Neural crest cell (in vitro differentiated cells): ENCODE measurements at places on chromosomes 3 and 15. TPM values are rescaled to one million over a fixed set of nuclear protein-coding genes. Genes with fewer than 3 reads are reported as not detected.

- DNase-seq, result no peak
Observed at GRCh38 chr3:96753124-96753523, 61.3 kb upstream of the EPHA6 start.

BOC gene
- total RNA-seq, result 114 and 130 TPM in 2 replicates

RETNLB gene
- total RNA-seq, result not detected in 2 replicates

- DNase-seq, result no peak
Observed at GRCh38 chr15:36878684-36879262, 221.6 kb downstream of the MEIS2 start.

GRCh38 chr15:49438962-49439631 is 16.1 kb downstream of the FGF7 start:
- DNase-seq, result no peak

DNA sequence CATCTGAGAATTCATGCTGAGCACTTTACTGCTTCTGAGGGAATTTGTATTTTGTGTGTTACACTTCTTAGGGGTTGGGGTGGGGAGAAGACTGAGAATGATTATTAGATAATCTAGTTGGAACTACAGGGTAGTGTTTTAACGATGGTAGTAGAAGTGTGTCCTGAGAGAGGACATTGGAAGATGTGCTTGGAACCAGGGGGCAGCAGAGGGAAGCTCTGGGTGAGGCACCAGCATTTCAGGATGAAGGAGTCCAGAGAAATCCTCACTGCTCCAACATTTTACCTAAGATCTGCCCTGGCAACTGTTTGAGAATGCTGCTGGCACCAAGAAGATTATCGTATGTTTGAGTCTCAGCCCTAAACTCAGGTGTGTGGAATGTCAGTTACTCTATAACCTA is 145.5 kb downstream of the SQOR start:
- DNase-seq, result no peak

ARHGAP11A gene
- total RNA-seq, result 95.2 and 96.0 TPM in 2 replicates
